ENCODE measurements at places on chromosomes 7 and 10.

DNA sequence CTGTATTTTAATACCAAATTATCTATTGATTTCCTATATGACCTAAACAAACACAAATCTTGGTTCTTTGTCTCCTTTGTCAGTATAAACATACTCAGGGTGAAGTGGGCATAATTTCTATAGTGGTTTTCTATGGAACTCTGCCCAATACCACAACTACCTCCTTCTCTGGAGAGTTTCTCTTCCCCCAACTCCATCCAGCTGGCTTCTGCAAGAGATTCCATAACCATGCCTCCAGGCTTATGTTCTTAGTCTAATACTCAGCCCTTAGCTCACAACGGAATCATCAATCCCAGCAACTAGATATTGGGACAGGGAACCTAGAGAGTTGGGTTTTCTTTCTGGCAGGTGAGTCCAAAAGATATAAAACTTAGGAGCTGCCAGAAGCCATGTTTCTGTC is 127.3 kb downstream of the TRIL start:
- DNase-seq, result no peak

DNA sequence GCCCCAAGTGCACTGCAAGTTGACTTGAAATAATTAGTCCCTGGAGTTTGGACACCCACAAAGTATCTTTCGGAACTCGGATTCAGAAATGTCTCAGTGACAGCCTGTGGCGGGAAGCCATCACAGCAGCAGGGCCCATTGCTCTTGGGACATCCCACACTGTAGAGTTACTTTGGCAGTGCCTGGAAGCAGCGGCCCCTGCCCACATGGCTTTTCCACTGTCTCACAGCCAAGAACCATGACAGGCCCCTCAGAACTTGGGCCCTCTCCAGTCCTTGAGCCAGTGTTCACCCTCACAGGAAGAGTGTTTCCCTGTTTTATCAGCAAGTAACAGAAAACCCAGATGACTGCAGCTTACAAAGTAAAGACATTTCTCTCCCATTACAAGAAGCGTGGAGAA is 477.0 kb upstream of the GALNT17 start:
- DNase-seq, result no peak

DNA sequence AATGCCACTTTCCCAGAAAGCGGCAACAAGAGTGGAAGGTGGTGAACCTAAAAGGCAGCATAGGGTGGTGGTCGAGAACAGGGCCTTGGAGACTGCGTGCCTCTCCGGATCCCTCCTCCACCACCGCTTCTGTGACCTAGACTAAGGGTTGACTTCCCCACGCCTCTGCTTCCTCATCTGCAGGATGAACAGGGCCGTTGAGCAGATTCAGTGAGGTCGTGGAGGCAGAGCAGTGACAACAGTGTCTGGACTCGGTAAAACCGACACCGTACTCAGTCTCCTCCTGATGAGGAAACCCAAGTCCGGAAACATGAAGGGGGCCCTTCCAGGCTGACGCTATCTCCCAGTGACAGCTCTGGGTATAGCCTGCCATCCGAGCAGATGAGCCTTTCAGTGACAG is 162.6 kb downstream of the CELF2 start:
- DNase-seq, result peak; percentile 75

GRCh38 chr10:71158902-71159301 is 53.5 kb upstream of the UNC5B start:
- DNase-seq, result no peak

DNA sequence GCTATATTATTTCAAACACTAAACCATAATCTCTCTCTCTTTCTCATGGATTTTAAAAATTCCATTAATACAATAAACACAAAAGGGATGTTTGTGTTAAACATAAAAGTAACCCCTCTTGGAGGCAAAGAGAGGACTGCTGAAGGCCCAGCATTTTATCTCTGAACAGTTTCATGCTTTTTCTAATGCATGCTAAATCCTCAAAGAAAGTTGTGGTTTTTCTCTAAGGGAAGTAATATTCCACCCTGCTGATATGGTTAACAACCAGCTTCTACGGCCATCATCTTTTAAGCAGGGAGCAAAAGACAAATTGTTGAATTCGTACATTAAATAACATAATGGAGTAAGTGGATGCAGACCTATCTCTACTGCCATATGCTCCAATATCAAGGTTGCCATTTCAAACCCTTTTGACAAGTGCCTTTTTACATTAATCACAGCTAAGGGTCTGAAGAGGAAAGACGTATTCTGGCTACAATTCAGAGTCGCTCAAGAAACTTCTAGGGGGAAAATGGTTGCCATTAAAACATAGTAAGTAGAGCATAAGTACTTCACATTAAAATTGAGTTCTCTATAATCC is 103.1 kb downstream of the SLC25A13 start:
- DNase-seq, result no peak

- DNase-seq, result no peak
Observed at GRCh38 chr10:55233505-55233904, 432.5 kb upstream of the PCDH15 start.

- DNase-seq, result no peak
Observed at GRCh38 chr10:80163741-80164341, 31.3 kb downstream of the PLAC9 start.

- no peak for DNase-seq
Observed at GRCh38 chr10:44293842-44294241, 91.1 kb downstream of the CXCL12 start.

DNA sequence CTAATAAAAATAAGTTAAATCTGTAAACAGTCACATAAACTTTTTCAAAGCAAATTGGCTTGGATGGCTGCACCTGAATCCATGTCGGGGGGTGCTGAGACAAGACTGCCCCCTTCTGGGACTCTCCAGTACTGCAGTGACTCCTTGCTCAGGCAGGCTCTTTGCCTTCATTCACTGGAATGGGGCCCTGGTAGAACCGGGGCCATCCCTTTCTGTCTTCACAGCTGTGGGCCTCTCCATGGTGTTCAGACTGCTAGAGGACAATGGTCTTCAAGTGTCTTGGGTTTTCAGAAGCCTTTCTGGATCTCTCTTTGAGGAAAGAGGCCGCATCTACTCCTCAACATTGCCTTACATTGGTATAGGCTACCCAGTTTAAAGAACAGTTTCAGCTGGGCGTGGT is 16.1 kb upstream of the IMPDH1 start:
- DNase-seq, result peak; percentile 69

DNA sequence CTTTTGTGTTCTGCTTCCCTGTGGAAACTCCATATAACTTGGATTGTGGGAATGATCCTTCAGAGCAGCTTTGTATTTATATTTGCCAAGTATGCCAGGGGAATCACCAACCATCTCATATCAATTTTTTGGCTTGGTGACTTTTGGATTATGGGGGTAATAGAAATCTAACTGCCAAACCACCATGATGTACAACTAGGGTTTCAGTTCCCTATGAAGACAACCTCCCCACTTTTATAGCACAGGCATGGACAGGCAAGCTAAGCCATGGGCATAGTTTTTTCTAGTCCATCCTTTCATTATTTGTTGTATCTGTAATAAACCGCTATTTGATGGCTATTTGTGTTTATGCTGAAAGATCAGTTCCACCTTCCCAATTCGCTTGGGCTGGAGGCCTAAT is 17.7 kb downstream of the NPY start:
- DNase-seq, result no peak

DNA sequence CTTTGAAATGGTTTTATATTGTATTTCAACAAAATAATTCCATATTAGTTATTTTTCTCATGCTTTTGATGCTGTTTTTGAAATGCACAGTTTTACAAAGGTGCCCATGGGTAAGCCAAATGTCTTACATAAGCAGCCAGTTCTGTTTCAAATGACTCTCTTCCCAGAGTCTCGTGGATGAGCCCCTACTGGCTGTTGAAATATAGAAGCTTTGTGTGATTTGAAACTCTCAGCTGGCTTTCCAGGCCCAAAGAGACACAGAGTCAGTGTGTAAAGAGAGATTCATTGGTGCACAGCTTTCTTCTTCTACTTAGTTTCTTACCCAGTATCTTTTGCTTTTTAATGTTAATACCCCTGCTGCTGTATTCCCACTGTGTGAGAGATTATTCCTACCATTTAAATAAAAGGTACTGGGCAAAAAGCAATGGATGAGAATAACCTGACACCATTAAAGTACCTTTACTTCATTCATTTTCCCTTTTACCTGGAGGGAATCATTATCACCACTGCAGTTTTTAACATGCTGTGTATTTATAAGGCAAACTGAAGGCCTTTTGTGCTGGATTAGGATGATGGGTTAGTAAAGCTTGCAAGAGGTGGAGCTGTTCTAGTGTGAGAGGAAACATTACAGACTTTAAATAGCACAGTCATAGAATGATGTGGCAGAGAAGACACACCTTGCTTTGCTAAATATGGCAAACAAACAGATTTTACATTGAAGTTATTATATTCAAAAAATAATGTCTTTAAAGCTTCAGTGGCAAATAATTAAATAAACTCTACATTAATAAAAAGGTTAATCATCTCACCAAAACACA is 415.1 kb downstream of the THSD7A start:
- DNase-seq, result no peak

DNA sequence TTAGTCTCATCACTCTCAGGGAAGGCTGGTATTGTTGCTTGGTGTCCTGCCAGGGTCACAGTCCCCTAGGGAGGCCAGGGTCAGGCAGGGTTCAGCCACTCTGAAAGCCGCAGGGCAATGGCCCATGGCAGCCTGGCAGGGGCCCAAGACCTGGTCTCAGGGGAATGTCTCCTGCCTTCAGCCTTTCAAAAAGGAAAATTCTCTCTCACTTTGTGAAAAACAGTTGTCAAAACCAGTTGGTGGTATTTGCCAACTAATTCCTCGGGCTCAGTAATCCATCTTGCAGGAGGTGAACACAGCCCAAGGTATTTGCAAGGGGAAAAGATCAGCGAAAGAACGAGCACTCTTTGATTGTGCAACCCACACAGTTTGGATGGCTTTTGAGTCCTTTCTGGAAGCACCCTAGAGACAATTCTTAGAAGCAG is 101.5 kb downstream of the JCAD start:
- no peak for DNase-seq

DNA sequence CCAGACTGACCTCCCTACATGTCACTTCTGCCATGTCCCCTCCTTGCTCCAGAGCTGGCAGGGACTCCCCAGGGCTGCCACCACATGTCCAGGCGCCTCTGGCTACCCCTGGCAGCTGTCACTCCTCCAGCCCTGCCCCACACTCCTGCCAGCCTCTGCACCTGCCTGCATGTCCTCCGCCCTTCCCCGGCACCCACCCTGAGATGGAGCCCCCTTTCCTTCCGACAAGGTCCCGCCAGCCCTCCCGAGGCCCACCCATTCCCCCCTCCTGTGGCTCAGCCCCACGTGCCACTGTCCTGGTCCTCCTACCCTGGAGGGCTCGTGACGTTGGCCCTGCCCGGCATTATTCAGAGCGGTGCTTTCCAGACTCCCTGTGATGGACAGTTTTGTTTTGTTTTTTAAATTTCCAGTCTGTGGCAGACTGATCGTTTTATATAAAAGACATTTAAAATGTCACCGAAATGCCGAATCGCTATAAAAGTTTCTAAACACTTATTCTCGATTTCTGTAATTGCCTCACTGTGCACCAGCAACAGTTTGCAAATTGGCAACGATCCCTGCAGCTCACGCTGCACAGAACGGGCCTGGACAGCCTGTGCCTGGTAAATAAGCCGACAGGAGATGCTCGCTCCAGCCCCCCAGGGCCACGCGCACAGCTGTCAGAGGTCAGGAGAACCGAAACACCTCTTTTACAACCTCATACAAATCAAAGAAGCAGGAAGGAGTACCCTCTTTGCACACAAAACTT is 111.1 kb upstream of the SH2B2 start:
- DNase-seq, result no peak

DNA sequence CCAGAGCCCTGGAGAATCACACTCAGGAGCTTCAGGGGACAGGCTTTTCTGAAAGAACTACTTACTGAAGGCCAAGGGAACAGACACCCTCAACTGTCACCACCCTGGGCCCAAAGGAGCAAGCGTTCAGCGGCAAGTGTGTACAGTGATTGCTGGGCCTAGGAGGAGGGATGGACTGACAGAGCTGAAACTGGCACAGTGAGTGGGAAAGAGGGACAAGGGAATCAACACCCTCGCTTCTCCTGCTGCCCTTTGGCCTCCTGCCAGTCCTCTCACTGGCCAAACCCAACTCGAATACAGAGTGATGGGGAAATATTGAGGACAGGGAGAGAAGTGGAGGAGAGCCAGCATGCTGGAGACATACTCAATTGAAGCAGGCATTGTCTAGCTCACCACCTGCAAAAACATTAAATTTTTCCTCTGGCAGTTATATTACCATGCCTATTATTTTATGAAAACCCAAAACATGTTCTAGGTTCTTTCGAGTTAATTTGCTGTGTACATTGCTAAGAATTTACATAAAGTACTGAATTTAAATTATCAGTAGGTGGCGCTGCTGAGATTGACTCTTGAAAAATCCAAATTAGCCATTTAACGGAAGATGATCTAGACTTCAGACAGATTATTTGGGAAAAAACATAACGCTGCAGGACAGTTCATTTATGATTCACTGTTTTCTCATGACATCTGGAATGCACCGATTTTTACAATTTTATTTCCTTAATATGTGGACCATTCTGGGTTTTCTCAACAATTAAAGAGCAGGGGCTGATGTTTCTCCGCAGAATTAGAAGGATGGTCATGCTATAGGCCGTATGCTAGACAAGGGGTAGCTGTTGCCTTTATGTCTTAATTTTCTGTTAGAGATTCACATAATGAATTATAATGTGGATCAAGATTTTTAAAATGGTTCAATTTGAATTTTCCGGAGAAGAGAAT is 14.7 kb upstream of the TMEM236 start:
- DNase-seq, result no peak

DNA sequence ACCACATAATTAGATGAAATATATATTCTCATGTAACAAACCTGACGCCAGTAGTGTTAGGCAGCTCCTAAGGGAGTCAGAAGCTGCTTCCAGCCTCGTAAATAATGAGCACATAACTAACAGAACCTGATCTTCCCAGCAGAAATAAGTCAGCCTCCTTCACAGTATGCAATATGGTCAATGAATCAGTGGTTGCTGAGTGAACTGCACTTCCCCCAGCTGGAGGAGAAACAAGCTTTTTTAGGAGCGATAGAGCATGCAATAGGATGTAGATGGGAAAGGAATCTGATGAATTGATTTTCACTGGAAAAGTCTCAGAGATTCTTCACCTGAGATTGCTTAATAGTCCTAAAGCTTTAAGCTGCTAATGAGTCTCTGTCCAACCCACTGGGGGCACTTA is 337.2 kb upstream of the LRGUK start:
- no peak for DNase-seq

- DNase-seq, result no peak
Observed at GRCh38 chr10:7424315-7424714, 13.5 kb upstream of the SFMBT2 start.

- DNase-seq, result no peak
Observed at GRCh38 chr7:22871661-22872060, 49.0 kb upstream of the TOMM7 start.

DNA sequence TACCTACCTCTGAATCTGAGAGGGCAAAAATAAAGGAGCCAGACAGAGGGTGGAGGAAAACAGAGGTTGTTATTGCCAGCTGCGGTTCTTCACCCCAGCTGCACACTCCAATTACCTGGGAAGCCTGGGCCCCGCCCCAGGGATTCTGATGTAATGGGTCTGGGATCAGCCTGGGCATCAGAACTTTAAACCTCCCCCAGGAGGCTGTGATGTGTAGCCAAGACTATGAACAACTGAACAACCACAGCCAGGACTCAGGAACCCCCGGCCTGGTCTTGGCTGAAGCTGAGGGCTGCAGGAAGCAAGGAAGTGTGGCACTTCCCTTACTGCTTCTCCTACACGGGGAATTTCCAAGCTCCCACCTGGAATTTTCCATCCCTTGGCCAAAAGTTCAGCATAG is 89.3 kb downstream of the HIP1 start:
- no peak for DNase-seq
